ENCODE measurements at places on chromosomes 7 and 10.

DNA sequence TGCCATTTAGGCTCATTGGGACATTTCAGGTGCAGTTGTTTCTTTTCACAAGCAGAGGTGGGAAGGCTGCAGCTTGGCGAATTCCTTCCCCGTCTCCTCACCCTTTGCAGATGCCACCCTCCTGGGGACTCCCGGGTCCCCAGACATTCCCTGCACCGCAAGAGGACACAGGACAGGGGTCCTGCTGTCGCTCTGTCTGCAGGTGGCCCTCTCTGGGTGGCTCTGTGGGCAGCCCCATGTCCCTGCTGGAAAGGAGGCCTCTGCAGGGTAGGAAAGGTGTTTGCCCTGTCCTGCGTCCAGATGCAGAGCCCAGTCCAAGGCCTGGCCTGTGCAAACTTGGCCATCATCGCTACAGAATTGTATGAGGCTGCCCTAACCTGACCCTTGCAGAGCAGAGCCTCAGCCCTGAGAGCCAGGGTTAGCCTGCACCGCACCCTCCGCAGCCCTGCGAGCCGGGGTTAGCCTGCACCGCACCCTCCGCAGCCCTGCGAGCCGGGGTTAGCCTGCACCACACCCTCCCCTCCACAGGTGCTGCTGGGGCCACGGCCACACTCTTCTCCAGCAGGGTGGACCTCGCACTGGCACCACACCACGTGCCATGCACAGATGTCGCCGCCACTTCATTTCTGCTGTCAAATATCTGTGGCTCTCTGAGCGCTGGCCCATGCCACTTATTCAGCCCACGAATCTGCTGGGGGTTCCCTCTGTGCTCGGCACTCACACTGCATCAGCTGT, 61.0 kb downstream of the CFAP46 start:
- DNase-seq: no peak

GRCh38 chr10:28839600-28840007, 162.3 kb downstream of the BAMBI start:
- DNase-seq: peak; percentile 27

GRCh38 chr10:71641449-71641848, 78.1 kb downstream of the C10orf105 start:
- no peak for DNase-seq

DNA sequence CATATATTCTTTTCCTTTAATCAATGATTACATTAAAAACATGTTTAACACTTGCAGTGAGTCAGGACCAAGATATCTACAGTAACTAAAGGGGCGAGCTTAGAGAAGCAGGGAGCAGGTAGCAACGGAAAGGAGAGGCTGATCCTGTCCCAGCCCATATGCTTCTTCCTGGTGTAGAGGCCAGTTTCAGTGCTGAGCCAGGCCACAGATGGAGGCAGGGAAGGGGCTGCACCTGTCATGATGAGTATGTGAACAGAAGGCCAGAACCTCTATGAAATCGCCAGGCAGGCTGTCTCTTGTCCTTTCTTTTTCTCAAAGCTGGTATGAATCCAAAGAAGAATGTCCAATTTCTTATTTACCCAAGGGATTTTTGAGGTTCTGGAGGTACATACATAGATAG, 16.3 kb downstream of the REEP3 start:
- DNase-seq: no peak

DNA sequence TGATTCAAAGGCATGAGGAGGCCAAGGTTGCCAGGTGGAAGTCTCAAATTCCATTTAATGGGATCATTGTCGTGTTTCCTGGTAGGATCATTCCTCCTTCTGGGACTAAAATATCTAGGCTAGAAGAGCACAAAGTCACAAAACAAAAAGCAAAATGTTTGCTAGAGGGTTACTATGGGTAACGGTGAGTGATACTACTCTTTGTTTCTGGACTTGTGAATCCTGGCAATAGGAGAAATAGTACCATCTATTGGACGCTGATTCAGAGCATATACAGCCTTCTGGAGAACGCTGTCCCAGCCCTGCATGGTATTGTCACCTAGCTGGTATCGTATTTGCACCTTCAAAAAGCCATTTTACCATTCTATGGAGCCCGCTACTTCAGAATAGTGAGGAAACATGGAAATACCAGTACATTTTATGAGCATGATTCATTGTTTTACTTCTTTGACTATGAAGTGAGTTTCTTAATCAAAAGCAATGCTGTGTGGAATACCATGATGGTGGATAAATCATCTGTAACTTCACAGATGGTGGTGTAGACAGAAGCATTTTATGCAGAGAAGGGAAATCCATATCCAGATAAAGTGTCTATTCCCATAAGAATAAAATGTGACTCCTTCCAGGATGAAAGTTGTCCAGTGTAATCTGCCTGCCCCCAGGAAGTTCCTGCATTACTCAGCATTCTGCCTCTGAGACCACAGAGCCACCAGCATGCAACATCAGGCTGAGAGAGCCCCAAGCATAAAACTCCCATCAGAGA, 361.0 kb downstream of the ETV1 start:
- peak; percentile 53 for DNase-seq

GRCh38 chr10:47261556-47261955, 38.4 kb upstream of the GDF10 start:
- no peak for DNase-seq

DNA sequence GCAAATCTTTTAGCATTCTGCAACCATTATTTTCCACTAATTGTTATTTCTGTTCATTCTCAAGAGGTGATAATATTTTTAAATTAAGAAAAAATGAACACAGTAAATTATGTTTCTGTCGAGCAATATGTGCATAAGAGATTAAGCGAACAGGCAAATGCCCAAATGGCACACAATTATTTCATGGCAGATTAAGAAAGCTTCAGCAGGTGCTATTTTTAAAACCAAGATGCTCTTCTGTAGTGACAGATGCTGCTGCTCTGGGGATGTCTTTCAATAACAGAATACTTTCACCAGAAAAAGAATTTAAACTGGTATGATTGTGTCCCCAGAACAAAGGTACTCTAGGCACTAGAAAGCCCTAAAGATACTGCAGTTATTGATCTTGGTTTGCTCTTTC, 412.7 kb upstream of the SORCS1 start:
- no peak for DNase-seq

- DNase-seq: peak; percentile 74
Measured at GRCh38 chr7:151008511-151009323, 15.6 kb downstream of the ATG9B start.

- no peak for DNase-seq
Measured at GRCh38 chr10:13219685-13220670, 14.2 kb downstream of the UCMA start.

GRCh38 chr10:70340137-70340536, 42.3 kb downstream of the LRRC20 start:
- no peak for DNase-seq

DNA sequence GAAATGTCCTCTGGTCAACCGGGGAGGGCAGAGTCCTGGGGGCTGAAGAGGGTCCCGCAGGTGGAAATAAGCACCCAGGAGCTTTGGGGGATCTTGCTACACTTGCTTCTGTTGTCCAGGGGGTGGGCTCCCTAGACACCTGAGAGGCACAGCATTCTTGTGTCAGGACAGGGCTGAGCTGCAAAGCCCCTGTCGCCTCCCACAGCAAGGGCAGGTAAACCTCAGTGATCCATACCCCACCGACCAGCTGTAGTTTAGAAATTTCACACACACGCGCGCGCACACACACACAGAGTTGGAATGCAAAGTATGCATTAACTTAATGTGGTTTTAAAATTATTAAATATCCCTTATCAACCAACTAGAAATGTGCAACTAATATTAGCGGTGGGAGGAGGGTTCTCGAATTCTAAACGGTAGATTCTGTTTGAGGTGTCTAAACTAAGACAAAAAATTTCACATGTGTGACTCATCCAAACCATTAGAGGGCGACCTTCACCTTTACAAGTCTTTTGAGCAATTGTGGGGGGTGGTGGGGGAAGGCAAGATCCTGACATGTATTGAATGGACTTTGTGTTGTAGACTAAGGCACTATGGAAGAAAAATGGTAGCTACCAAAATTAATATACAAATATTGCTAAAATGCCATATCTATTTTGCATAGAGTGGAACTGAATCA, 34.3 kb upstream of the PTF1A start:
- DNase-seq: peak; percentile 57

DNA sequence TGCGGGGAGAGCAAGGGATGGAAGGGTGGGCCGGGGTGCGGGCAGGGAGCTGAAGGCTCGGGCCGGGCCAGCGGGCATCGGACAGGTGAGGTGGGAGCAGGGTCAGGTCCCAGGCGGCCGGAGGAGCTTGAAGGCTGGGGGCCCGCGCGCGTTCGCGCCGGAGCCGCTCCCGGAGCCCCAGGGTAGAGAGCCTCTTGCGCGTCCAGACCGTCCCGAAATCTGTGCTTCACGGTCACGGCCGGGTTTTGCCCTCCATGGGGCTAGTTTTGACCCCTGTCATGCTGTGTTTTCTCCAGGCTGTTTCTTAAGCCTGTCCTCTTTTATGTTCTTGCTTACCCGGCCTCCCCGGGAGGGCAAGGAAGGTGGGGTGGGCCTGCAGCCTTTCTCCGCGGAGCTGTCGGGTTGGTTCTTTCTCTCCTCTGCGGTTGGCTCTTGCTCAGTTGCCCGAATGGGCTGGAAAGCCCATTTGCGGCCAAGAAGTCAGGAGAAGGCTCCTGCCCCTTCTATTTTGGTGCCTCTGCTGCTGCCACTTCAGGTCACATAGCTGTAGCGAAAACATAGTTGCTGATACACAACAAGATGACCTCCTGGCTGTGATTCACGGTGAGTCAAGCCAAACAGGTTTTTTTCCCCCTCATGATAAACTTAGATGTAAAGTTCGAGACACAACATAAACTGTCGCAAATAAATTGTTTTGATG, 650 bp downstream of the UBE2D1 start:
- peak; percentile 65 for DNase-seq

- peak; percentile 20 for DNase-seq
Measured at GRCh38 chr7:12930534-12930933, 243.1 kb downstream of the ARL4A start.

GRCh38 chr10:76115471-76116155, 684.2 kb downstream of the LRMDA start:
- DNase-seq: peak; percentile 46

GRCh38 chr10:13271552-13272163, 28.2 kb downstream of the PHYH start:
- DNase-seq: peak; percentile 8

GRCh38 chr7:63925626-63926460, 72.8 kb upstream of the ZNF722 start:
- peak; percentile 63 for DNase-seq

DNA sequence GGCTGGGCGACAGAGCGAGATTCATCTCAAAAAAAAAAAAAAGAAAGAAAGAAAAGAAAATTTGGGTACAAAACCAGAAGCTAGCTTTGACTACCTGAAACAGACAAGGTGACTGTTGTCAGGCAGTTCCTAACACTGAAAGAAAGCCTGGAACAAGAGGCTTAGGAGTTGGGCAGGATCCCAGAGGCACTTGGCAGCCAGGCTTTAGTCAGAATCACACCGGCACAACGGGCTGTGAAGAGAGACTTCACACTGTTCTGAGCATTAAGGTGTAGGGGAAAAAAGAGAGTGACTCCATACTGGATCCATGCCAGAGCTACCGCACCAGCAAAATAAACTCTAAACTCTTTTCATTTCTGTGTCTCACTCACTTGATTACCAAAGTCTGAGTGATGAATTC, 130.8 kb downstream of the ZNF467 start:
- DNase-seq: no peak

DNA sequence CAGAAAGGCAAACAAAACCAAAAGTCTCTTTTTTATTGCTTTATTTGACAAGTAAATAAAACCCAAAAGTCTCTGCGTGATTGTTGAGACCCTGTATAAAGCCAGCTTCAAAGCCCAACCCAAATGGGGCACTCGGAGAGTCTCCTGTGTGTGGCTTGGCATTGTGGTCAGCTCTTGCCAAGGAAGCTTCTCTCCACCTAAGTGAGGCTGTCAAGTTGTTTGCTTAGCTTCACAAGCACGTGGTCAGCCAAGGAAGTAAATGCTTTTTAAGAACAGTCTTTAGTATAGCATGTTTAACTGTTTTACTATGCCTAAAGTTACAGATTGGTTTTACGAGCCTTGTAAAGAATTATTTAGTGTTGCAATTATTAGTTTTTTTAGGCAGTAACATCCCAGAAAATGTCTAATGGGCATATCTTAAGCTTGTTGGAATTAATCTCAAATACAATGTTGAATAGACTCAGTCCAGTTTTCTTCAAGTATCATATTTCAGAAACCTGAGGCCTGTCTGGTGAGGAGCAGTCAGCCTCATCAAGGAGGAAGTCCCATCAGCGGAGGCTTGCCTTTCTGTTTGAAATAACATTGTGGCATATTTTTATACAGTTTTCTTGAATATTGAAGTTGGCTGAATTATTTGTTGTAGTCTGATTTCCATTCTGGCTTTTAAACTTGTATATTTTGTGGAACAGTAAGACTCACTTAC, 144.3 kb downstream of the ANKRD30A start:
- no peak for DNase-seq

DNA sequence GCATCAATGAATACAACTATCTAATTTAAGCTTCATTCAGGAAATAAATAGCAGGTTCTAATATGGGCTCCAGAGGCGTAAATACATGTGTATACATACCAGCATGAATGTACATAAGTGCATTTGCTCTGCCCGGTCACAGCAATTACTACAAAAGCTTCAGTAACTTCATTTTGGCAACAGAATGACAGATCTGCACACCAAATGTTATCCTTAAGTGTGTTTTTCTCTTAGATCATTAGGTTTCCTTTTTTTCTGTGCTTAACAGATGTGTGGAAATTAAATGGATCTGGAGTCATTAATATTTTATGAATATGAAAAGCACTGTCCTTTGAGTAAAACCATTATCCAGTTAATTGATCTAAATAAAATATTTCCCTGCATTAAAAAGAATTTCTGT, 159.0 kb upstream of the MEOX2 start:
- DNase-seq: no peak

GRCh38 chr7:133645884-133646391, 393.1 kb downstream of the EXOC4 start:
- peak; percentile 44 for DNase-seq

GRCh38 chr7:36155811-36156361, 2.8 kb downstream of the EEPD1 start:
- no peak for DNase-seq

DNA sequence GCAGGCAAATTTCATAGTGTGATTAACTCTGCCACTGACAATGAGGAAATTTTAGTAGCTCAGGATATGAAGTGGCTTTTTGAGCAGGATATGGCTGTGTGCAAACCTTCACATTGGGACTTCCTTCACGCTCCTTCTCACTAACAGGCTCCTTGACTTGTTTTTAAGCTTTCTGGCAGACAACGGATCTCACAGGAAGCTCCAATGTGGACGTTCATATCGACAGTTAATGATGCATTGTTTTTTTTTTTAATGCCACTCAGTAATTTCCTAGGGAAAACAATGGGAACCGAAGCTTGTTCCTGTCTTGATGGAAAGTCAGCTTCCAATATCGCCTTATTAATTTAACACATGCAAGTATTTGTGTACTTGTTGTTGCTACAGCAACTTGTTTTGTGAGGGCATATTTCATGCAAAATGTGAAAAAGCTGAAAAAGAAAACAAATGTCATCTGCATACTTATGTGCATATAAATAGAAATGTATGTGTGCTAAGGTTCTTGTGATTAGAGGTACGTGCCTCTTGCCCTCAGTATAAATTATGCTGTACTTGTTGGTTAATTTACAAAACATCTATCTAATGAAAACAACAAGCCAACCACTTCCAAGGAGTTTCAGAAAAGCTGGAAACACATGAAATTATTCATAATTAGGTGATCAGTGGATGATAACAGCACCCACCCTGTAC, 84.7 kb downstream of the NRP1 start:
- DNase-seq: no peak

GRCh38 chr10:22159180-22159579, 58.6 kb downstream of the EBLN1 start:
- DNase-seq: no peak

- no peak for DNase-seq
Measured at GRCh38 chr10:71138166-71138830, 74.1 kb upstream of the UNC5B start.

- peak; percentile 14 for DNase-seq
Measured at GRCh38 chr7:101973130-101973529, 155.7 kb downstream of the CUX1 start.

Measured in fibroblast of mammary gland (primary cell).